Activated T-helper 1 cell treated with anti-CD3 and anti-CD28 coated beads, Interleukin-12 subunit alpha, Interleukin-12 subunit beta, Interleukin-2, Interleukin-4 antibody, amounts not matched to agents 30 ng/mL and 10 ng/mL and 1 ng/mL, durations not matched to agents 14 hours and 24 hours and 36 hours (primary cell): ENCODE measurements at places on chromosomes 16 and 17.

- no peak for DNase-seq
Observed at GRCh38 chr17:21452377-21453143, 76.4 kb downstream of the KCNJ12 start.

- no peak for DNase-seq
Observed at GRCh38 chr17:15482476-15482875, 15.1 kb upstream of the CDRT4 start.

- DNase-seq, result peak; percentile 78
Observed at GRCh38 chr17:79728169-79728907, 2.4 kb upstream of the ENPP7 start.

- no peak for DNase-seq
Observed at GRCh38 chr16:57092786-57093411, 516 bp downstream of the CPNE2 start.

DNA sequence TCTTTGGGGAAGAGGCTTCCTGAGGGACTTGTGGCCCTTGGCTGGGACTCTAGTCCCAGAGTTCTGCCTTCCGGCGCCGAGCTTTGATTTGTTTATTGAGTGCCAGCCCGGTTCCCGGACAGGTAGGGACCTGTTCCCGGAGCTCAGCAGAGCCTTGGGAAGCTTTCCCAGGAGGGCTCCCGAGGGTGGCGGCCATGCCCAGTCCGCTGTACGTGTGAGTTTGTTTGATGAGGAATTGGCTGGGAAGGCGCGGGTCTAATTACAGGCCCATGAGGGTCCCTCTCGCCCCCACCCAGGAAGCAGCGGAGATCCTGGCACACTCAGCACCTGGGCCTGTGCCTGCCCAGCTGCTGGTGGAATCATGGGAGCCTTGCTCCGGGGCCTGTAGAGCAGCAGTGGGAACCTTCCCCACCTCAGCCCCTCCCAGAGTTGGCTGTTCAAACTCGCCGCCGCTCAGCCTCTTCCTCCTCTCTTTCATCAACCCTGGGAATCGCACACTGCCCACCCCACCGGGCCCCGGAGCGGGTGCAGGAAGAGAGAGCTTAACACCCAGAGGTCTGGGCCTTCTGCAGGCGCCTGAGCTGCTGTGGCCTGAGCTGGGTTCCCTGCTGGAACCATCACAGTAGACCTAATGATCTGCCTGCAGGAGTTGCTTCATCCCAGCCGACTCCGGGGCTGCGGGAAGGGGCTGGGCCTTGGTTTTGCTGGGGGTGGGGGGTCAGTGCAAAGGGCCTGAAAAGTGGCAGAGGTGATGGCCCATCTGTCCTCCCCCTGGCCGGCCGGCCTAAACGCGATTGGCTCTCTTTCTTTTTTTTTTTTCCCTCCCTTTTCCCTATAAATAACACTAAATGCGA, 313.7 kb downstream of the SEC14L1 start:
- no peak for DNase-seq

DNA sequence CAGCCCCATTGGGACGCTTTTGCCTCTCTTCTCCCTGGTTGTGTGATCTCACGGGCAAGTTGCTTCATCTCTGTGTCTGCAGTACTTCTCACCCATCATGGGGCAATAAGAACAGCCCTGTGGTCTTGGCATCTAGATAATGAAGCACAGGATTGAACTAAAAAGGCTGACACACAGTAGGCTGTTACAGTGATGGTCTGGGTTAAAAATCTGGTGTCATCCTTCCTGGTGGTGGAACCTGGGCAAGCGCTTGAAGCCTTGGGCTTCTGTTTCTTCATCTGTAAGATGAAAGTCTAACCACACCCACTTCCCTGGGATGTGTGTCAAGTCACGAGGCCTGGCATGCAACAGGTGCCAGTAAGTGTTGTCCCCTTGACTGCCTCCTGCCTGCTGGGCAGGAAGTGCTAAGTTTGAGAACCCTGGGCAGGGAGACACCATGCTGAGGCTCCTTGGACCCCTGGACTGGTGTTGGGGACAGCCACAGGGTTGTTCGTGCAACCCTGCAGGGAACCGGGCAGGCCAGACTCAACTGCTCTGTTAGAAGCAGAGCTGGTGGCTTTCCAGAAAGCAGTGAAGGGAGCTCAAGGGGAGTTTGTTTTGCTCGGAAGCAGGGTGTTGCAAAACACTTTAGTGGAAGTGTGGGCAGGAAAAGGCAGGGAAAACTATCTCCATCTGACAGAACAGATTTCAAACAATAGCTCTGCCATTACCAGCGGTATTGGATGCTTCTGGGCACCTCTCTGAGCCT, 5.9 kb upstream of the MAP2K3 start:
- DNase-seq, result peak; percentile 51

DNA sequence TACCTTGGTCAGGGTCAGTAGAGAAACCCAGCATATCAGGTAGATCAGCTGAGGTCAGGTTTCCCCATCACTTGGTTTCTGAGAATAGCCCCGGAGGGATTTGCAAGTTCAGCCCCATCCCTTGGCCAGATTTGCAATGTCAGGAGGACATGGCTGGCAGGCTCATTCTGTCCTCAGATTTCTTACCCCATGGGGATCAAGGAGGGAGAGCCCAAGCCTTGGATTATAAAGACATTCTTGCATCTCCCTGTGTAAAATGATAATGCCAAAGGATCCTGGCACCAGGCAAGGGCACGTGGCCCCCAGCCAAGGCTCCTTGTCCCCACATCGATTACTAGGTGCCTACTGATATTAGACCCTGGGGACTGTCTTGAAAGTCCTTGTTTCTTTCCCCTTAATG, 53.2 kb downstream of the MYH3 start:
- no peak for DNase-seq

GRCh38 chr16:79429381-79430190, 171.0 kb downstream of the MAF start:
- no peak for DNase-seq

- no peak for DNase-seq
Observed at GRCh38 chr16:61471737-61472136, 564.5 kb downstream of the CDH8 start.

GRCh38 chr16:27628241-27628942, 78.4 kb downstream of the KATNIP start:
- no peak for DNase-seq

GRCh38 chr17:82086941-82087906, 10.8 kb downstream of the FASN start:
- no peak for DNase-seq

DNA sequence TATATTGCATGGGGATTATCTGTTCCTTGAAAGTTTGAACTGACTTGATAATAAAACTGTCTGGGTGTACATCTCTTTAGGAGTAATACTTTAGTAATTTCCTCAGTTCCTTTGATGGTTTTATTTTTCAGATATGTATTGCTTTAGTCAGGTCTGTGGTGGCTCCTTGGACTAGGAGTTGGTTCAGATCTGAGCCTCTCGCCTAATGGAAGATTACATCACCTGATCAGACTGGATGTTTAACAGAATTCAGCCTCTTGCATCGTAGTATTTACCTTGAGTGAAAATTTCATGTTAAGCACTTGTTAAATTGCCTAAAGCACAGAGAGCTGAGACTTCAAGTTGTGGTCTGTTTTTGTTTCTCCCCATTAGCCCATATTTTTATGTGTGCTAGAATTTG, 267.3 kb downstream of the MAP2K4 start:
- no peak for DNase-seq

GRCh38 chr17:69232650-69233049, 4.0 kb upstream of the ABCA10 start:
- DNase-seq, result no peak

DNA sequence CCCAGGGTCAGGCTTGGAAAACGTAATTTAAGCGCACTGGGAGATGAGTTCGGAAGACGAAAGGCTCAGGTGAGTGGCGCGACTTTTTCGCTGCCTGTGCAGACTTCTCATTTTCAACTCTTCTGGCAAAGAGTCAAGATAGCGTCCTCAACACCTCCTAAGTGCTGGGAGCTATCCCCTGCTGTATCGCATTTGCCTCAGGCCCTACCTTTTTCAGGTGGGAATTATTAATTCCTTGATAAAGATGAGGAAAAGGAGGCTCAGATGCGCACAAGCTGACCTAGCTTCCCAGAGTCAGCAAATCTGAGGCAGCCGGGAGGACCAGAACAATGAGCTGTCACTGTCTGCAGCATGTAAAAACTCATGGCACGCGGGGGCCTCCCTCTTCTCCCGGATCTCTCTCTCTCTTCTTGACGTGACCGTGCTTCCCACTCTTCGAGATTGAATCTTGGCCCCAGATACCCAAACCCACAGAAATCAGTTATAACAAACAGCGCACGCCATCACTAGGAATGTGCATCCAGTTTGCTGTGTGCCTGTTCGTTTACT, 512 bp upstream of the ADAMTS18 start:
- DNase-seq, result no peak

DNA sequence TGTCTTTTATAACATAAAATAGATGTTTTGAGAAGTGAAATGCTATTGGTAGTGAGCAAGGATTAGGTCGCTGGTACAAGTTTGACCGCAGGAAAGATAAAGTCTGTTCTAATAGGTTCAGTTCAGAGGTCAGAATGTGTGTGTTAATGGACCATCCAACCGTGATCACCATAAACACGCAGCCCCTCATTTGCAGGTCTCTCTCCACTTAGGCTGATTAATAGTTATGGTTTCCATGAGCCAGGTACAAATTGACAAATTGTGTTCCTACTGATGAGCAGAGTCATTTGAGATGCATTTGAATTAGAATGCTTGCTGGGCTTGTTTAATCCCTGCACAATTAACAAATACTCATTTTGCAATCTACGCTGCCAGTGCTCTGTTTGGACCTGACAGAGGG, 318.1 kb upstream of the GOT2 start:
- no peak for DNase-seq

- DNase-seq, result no peak
Observed at GRCh38 chr17:51454456-51454978, 194.2 kb downstream of the UTP18 start.

DNA sequence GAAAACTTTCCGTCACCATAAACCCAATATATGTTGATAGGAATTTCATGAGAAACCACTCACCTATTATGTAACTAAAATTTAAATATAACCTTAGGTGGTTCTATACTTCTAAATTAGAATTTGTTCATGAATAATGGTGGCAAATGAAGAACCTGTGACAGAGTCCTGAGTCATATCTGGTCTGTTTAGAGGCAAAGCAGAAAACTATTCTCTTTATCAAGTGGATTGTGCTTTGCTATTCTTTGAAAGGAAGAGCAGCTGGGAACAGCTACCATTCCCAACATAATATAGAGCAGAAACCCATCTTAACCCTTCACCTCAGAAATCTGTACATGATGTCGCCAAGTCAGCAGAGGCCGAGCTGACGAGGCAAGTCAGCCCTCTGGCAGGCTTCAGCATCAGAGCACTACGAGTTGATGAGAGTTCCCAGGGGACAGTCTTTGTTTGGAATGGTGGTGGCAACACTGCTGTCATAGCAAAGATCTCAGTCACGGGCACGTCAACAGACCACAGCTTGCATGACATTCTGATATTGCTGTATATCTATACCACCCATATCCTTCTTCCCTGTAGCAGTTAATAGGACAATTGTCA, 631.9 kb upstream of the CA10 start:
- DNase-seq, result no peak

- no peak for DNase-seq
Observed at GRCh38 chr16:5490499-5490898, 392.9 kb upstream of the EEF2KMT start.

GRCh38 chr16:12193692-12194091, 217.2 kb downstream of the SNX29 start:
- DNase-seq, result no peak

DNA sequence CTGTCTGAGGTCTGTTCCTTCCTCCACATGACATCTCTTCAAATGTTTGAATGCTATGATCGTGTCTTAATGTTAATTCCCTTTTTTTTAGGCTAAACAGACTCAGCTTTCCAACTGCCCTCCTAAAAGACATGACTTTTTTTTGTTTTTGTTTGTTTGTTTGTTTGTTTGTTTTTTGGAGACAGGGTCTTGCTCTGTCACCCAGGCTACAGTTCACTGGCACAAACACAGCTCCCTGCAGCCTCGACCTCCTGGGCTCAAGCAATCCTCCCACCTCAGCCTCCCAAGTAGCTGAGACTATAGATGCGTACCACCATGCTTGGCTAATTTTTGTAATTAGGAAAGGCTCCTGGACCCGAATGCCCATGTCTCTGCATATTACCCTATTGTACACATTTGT, 176.5 kb downstream of the ABCA8 start:
- DNase-seq, result no peak

DNA sequence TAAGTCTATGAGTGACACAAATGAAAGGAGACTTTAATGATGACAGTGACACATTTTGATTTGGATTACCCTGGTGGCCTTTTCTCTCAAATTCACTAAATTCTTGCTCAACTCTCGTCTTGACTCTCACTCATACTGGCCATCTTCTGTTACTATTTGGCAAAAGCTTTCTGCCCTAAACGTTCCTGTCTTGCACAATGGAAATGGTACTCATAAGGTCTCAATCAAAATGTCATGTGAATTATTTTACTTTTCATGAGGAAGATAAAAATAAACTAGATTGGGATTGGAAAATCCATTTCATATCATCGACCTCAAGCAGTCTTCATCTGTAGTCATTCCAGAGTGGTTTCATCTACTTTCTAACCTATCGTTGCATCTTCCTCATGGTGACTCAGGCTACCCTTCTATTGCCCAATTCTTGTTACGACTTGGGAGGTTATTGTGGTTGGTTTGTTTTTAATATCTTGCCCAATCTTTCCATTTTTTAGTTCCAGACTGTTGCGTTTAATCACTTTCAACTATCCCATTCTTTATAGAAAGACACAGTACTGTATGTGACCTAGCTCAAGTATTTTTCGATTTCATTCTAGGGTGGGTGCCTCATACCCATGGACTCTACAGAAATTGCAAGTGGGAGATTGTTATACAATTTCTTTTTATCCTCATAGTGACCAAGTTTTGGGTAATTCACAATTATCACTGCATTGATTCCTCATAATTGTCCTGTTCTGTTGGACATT, 317.2 kb upstream of the KCNJ16 start:
- DNase-seq, result no peak

- DNase-seq, result no peak
Observed at GRCh38 chr16:85940214-85940613, 41.3 kb downstream of the IRF8 start.

- no peak for DNase-seq
Observed at GRCh38 chr16:65861131-65861731, 505.3 kb upstream of the CDH5 start.

- no peak for DNase-seq
Observed at GRCh38 chr16:56197192-56197992, 6.1 kb downstream of the GNAO1 start.

GRCh38 chr17:79691931-79692330, 38.8 kb upstream of the ENPP7 start:
- no peak for DNase-seq

DNA sequence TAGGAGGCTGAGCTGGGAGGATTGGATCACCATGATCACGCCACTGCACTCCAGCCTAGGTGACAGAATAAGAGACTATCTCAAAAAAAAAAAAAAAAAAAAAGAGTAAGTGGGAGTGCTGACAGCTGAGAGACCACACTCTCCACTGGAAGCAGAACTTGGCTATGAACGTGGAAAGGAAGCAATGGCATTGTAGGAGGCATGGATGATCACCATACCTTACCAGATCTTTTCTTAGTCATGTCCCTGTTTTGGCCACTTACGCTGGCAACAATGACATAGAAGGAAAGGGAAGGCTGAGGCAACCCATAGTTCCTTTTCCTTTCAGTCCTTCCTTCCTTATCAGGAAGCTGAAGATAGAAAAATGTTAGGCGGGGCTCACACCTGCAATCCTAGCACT, 3.7 kb upstream of the ATP1B2 start:
- no peak for DNase-seq
